ENCODE measurements at places on chromosomes 5 and 9. TPM values are rescaled to one million over a fixed set of nuclear protein-coding genes. Genes with fewer than 3 reads are reported as not detected.

DNA sequence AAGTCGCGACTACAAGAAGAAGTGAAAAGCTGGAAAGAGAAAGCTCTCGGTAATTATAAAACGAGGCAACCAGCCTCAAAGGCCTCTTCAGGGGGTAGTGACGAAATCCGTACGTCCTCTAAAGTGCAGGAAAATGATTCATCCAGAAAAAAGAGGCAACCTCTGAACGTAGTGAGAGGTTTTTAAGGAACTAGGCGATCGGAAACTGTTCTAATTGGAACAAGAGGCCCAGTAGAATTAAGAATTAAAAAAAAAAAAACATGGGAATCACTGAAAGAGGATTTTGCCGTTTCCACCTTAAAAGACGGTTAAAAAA lies 1.0 kb downstream of the CSNK1A1 start:
- DNase-seq, result no peak

SLC35D2 gene
- 10.5 TPM for polyA plus RNA-seq

DNA sequence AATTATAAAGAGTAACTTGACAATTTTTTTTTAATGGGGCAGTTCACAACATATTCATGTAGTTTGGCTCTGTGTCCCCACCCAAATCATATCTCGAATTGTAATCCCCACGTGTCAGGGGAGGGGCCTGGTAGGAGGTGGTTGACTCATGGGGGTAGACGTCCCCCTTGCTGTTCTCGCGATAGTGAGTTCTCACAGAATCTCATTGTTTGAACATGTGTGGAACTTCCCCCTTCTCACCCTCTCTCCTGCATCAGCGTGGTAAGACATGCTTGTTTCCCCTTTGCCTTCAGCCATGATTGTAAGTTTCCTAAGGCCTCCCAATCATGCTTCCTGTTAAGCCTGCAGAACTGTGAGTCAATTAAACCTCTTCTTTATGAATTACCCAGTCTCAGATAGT lies 40.7 kb downstream of the FBXW11 start:
- DNase-seq, result no peak

SMIM33 gene
- not detected for polyA plus RNA-seq

PCDHB3 gene
- polyA plus RNA-seq, result 0.61 TPM

FLT4 gene
- 4.8 TPM for polyA plus RNA-seq

DNA sequence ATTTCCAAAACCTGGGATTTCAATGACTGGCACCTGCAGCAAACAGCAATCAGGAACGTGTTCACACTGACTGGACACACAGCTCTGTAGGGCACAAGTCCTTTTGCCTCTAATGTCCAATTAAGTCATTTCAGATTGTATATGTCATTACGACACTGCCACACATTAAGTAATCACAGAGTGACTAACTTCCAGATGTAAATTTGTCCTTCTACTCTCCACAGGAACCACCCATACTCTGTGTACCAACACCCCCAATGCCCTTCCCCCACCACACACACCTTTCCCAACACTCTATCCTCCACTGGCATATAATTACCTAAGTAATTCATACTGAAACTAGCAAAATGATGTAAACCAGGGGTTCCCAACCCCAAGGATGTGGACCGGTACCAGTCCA lies 30.5 kb downstream of the LARS1 start:
- DNase-seq, result no peak

GRCh38 chr9:110114086-110114858 lies 93.7 kb downstream of the C9orf152 start:
- DNase-seq, result no peak

DNA sequence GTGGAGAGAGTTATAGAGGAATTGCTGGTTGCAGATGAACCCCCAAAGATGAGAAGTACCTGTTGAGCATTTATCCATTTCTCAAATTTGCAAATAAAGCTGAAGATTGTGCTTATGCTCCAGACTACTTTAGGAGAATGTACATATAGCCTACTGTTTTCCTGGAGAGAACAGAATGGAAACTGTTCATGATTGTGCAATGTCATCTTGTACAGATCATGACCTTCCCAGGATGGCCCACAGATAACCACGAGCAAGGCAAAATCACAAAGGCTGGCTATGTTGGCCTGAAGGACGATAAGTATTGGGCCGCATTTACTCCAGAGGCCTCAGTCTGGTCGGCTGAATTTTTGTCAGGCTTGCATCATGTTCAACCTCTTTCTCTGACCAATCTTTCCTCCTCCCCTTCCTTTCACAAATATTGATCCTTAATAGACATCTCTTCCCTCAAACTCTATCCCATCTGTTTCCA lies 28.5 kb upstream of the RICTOR start:
- DNase-seq, result no peak

DNA sequence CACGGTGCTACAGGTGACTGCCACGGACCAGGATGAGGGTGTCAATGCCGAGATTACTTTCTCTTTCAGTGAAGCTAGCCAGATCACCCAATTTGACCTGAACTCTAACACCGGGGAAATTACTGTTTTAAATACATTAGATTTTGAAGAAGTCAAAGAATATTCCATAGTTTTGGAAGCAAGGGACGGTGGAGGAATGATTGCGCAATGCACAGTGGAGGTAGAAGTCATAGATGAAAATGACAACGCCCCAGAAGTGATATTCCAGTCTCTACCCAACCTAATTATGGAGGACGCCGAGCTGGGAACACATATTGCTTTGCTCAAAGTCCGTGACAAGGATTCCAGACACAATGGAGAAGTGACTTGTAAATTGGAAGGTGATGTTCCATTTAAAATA lies 1.2 kb downstream of the PCDHGB4 start:
- DNase-seq, result no peak

DNA sequence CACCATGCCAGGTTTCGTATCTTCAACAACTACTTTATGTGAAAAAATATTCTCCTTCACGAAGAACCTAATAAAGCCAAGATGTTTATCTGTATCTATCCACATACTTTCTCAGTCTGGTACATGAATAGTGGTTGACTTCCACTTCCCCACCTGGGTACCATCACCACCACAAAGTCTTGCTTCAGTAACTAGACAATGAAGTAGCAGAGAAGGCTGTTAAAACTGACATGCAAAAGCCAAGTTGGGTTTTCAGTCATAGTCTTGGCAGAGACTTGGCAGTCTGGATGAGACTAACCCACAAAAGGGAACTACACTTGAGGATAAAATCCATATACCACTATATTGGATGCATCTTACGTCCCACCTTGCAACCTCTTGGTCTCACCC lies 5.0 kb downstream of the P4HA2 start:
- no peak for DNase-seq

DND1 gene
- 0.54 TPM for polyA plus RNA-seq

MELK gene
- 0.09 TPM for polyA plus RNA-seq

All from right cardiac atrium (tissue), 5 donors.